ENCODE measurements at places on chromosomes 2 and 18. TPM values are rescaled to one million over a fixed set of nuclear protein-coding genes. Genes with fewer than 3 reads are reported as not detected.

CABLES1 gene
- 24.9 TPM for total RNA-seq

UGT1A10 gene
- total RNA-seq, result not detected

CNNM4 gene
- total RNA-seq, result 16.6 TPM

HAT1 gene
- 22.0 TPM for total RNA-seq

CHAC2 gene
- total RNA-seq, result 6.4 TPM

DNA sequence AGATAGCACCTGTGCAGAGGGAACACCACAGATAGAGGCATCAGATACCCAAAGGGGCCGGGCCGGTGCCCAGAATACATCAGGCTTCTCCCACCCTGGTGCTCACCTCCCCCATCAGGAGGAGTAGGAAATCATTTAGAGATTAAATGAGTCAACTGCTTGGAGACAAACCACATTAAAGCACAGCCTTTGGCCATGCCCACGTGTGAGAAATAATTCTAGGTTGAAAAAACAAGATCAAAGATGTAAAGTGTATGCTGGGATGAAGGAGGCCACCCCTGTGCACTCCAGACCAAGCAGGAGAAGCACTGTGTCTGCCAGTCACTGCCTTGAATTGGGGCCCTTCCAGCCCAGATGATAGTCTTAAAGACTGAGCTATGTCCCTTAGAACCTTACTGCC is 152.8 kb upstream of the ACAA2 start:
- no peak overlapping the region for H3K4me3 ChIP-seq
- no peaks in the 10 kb centered on the region for H3K27me3 ChIP-seq
- no peak overlapping the region for H3K27ac ChIP-seq
- DNase-seq, result no peak
- H3K4me1 ChIP-seq, result no peaks in the 10 kb centered on the region

GRCh38 chr18:13240060-13240725 is 21.6 kb downstream of the LDLRAD4 start:
- no peaks in the 10 kb centered on the region for H3K36me3 ChIP-seq
- DNase-seq, result peak; percentile 30
- peaks cover 15% of the 10 kb centered on the region for H3K4me1 ChIP-seq
- H3K27ac ChIP-seq, result no peak overlapping the region
- no peaks in the 10 kb centered on the region for H3K27me3 ChIP-seq
- H3K4me3 ChIP-seq, result no peak overlapping the region

DNA sequence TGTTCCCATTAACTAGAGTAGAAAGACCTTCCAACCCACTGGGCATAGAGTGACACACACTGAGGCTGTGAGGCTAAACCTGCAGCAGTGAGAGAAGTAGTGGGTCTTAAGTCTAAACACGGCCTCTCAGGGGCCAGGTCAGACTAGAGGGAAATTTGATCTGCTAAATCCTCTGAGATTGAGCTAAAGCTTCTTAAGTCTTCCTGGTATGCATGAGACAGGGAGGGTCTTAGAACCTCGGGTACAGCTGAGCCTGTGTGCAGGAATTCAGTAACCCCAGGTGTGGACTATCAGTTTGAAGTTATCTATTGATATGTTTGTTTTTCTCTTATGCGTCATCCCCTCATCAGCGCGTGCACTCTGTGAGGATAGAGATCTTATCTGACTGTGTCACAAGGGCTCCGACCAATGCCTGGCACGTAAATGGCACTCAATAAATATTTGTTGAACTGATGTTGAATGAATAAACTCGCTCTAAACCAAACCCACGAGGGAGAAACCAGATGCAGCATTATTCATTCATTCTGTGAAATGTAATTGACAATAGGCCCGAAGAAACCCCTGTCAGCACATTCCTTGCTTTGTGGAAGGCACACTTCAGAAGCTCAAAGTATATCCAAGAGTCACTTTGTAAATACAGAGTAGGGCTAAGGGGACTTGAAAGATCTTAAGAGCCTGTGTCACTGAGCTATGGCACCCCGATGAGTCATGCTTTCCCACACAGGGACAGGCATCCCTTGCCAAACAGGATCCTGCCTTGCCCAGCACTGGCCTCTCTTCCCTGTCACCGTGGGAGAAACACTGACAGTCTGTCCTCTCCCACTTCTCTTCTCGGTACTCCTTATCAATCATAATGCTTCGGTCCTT is 21.7 kb upstream of the RAB10 start:
- peaks cover 71% of the 10 kb centered on the region for H3K4me1 ChIP-seq
- DNase-seq, result peak; percentile 75
- no peaks in the 10 kb centered on the region for H3K27me3 ChIP-seq
- peak overlapping the region; percentile 82 for H3K27ac ChIP-seq

- no peaks in the 10 kb centered on the region for H3K27me3 ChIP-seq
- no peaks in the 10 kb centered on the region for H3K36me3 ChIP-seq
- H3K27ac ChIP-seq, result no peak overlapping the region
- no peaks in the 10 kb centered on the region for H3K4me1 ChIP-seq
- DNase-seq, result no peak
- H3K4me3 ChIP-seq, result no peak overlapping the region
Observed at GRCh38 chr2:48707466-48707865, 48.1 kb downstream of the LHCGR start.

All from suprapubic skin (tissue), 4 donors.